ENCODE measurements at places on chromosomes 11 and 22. TPM values are rescaled to one million over a fixed set of nuclear protein-coding genes. Genes with fewer than 3 reads are reported as not detected.

DNA sequence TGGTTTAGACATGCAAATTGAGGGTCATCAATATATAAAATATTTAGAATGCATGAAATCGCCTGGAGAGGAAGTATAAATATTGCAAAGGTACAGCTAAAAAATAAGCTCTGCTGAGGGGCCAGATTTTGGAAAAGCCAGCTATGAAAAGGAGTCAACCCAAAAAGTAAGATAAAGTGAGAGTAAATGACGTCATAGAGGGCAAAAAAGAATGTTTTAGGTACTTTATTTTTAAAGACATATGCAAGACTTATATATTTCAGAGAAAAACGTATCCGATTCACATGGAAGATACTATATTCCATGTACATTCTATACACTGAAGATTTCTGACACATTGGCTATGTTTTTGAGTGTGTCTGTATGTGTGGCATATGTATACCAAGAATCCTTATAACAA is 13.6 kb downstream of the GRM5 start:
- no peak for DNase-seq

Gene PRODH
- polyA plus RNA-seq: 14.3 TPM

DNA sequence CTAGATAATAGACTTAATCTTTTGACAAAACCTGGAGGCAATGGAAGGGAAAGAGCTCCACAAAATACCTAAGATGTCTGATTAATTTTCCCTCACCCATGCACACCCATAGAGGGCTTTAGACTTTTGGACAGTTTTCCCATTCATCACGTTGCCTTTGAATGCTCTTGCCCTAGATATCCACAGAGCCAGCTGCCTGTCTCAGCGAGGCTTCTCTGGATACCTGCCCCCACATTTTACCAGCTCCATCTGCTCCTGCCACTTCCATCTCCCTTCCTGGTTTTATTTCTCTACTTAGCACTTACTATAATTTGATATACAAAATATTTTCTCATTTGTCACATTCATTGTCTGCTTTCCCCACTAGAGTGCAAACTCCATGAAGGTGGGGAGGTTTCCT is 136.8 kb downstream of the FDX1 start:
- DNase-seq: no peak

GRCh38 chr11:70569996-70570692 is 171.8 kb downstream of the CTTN start:
- no peak for DNase-seq

DNA sequence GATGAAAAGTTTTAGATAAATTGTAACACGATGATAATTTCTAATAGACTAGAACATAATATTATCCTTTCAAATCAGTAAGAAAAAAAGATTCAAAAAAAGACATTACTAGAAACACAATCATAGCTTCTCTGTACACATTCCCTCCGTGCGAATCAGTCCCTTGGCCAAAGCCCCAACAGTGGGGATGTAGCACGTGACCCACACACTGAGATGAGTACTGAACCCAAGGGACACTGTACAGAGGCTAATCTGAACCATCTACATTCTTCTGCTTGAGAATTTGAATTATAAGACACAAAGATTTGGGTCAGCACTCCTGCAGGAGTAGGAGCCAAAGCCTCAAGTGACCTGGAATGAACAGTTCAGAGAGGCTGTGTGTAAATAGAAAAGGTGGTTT is 353.7 kb downstream of the INSC start:
- no peak for DNase-seq

GRCh38 chr11:61023086-61023965 is 51.8 kb downstream of the CD6 start:
- DNase-seq: no peak

GRCh38 chr22:45238957-45239680 is 1.6 kb downstream of the KIAA0930 start:
- no peak for DNase-seq

- no peak for DNase-seq
Observed at GRCh38 chr11:62353841-62354240, 16.6 kb downstream of the ASRGL1 start.

DNA sequence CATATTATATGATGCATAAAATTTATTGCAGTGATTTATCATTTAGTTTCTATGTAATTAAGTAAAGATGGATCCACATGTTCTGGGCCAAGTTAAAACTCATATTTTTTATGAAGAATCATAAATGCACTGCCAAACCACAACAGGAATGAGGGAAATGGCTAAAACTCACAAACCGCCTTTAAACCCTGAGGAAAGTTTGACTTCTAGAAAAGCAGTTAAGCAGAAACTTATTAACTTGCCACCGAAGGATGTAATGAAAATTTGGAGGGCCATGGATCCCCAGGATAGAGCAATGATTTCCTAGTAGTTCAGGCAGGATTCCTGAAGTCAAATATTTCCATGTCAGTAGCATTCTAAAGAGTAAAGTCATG is 218.3 kb upstream of the CTSC start:
- no peak for DNase-seq

- no peak for DNase-seq
Observed at GRCh38 chr22:19419464-19420178, 11.9 kb downstream of the HIRA start.

Gene OSM
- polyA plus RNA-seq: not detected

Gene OR8G5
- polyA plus RNA-seq: not detected

Gene VPS51
- polyA plus RNA-seq: 114 TPM

Gene SYNGR1
- 6.6 TPM for polyA plus RNA-seq

DNA sequence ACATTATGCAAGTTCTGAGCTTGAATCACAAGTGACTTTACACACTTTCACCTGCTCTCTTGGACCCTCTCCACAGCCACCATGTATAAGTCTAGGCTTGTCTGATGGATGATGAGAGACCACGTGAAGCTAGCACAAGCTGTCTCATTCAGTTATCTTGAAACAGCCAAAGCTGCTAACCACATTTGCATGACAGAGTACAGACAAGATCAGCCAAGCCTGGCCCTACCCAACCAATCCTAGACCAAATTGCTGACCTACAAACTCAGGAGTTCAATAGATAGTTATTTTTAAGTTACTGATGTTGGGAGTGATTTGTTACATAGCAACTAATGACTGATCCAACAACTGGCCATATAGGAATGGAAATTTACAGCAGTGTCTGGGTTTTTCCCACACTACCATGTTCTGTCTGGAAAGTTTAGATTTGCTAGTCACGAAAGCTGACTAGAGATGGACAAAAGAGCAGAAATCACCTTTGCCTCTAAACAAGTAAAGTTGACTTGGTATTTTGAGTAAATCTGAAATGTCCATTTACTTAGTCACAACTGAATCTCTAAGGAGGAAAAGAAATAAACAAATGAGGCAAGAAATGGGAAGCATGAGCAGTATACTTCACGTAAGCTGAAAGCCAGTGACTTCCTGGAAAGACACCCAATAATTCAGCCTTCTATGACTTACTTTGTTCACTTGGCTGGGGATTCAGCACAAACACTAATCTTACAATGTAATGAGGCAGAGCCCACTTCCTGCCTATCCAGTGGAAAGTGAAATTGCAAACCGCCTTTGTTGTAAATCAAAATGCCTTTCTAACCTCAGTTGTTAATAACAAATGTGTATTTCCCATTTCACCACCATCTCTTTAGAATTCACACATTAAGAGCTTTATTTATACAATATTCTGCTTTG is 101.7 kb downstream of the FAM181B start:
- no peak for DNase-seq

- DNase-seq: peak; percentile 74
Observed at GRCh38 chr22:46576556-46577367, 39.3 kb upstream of the CELSR1 start.

DNA sequence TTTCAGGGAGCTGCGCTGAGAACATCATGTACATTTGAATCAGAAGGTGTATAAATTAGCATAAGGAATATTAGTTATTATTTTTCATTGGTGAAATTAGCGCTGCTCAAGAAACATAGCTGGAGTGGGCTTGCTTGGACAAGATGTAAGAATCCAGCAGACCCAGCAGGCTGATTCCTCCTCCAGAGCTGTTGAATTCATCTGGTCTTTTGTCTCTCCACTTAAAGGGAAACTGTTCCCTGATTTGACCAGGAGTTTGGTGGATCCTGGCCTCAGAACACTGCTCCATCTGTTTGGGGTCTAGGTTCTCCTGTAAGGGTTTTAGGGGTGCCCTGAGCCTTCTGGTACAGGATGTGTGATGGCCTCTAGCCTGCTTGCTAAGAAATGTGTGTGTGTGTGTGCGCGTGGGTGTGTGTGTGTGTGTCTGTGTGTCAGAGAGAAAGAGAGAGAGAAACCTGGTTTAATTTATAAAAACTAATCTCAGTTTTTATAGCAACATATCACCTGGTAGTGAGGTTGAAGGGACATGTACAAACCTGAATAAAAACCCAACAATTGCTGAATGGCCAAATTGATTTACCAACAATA is 8.3 kb upstream of the SORL1 start:
- no peak for DNase-seq

Gene RAB36
- polyA plus RNA-seq: 0.27 TPM

GRCh38 chr22:29877620-29878019 is 5.4 kb upstream of the MTMR3 start:
- no peak for DNase-seq

GRCh38 chr11:19511413-19512183 is 201.0 kb upstream of the NAV2 start:
- no peak for DNase-seq

DNA sequence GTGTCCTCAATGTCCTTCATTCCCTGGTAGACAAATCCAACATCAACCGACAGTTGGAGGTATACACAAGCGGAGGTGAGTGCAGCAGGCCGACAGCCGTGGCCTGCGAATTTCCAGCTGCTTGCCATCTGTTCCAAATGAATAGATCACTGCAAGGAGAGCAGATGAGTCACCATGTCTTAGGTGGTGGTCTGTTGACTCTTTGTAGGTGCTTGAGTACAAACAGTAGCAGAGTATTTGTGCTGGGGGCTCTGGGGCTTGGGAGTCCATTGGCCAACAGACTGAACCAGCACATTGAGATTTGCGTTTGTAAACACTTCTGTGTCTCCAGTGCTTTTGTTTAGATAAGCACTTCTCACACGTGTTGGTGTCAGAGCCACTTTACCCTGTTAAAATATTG is 21.1 kb downstream of the EIF3L start:
- DNase-seq: no peak

DNA sequence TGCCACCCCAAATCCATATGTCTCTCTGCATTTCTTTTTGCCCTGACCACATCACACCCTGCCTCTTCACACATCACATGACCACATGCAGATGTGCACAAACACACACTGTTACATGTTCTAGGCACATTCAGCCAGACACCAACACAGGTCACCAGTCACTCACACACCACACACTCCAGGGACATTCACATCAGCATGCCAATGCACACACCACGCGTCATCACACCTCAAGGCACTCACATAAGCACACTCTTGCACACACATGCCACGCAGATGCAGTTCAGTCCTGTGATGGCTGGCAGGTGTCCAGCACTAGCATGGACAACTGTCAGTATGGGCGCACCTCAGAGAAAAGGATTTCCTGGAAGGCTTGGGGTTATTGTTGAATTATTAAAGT is 77.0 kb upstream of the MYOD1 start:
- no peak for DNase-seq

Gene DMC1
- polyA plus RNA-seq: not detected

Gene CBLIF
- 0.13 TPM for polyA plus RNA-seq

GRCh38 chr11:77075425-77075905 is 8.7 kb downstream of the CAPN5 start:
- DNase-seq: peak; percentile 90

DNA sequence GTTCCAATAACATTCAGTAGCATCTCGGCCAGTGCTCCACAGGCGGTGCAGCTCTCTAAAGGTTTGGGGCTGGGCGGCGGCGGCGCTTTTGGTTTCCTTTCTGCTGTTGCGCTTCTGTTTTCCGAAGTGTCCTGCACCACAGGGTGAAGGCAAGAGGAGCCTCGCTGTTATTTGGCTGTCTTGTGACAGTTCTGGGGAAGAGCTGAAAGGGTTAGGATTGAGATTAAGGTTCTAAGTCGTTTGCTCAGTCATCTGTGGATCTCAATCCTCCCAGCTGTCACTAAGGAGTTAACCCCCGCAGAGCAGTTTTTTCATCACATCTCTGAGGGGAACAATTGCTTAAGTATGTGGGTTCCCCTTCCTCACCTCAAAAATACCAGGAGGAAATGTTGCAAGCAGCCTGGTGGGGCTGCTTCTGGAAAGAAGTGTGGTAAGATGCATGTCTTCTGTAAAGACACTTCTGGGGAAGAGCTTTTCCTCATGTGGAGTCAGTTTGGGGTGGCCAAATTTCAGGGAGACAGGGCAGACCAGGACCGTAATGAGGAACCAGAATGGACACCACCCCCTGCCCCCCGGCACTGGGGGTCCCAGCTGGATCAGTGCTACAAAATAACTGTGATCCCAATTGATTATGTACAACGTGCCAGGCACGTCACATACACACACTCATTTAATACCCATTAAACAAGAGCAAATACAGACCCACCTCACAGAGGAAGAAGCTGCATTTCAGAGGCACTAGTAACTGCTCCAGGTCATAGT is 14.2 kb downstream of the TMEM121B start:
- DNase-seq: no peak

Gene KCNJ11
- polyA plus RNA-seq: not detected

- no peak for DNase-seq
Observed at GRCh38 chr11:109970516-109971183, 122.5 kb upstream of the ZC3H12C start.

DNA sequence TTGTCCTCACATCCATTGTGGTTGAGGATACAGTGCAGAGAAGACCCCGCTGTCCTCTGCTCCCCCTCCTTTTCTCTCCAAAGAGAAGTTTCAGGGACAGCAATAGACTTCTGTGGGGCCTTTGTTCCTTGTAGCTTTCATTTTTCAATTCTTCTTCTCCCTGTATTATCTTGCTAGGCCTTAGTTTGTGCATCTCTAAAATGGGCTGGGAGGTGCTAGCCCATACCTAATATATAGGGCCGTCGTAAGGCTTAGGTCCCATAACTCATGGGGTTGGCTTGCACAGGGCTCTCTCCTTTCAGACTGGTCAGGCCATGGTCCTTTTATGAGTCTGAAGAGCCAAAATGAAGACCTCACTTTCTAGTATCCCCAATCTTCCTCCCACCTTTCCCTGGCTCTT is 33.0 kb downstream of the ZBTB16 start:
- no peak for DNase-seq

- DNase-seq: peak; percentile 30
Observed at GRCh38 chr11:492427-493226, 14.4 kb downstream of the RNH1 start.

Gene COX8A
- 1,395 TPM for polyA plus RNA-seq

Gene NLRP6
- 81.5 TPM for polyA plus RNA-seq

Gene MMP8
- 0.18 TPM for polyA plus RNA-seq

Gene ADM2
- 3.5 TPM for polyA plus RNA-seq

DNA sequence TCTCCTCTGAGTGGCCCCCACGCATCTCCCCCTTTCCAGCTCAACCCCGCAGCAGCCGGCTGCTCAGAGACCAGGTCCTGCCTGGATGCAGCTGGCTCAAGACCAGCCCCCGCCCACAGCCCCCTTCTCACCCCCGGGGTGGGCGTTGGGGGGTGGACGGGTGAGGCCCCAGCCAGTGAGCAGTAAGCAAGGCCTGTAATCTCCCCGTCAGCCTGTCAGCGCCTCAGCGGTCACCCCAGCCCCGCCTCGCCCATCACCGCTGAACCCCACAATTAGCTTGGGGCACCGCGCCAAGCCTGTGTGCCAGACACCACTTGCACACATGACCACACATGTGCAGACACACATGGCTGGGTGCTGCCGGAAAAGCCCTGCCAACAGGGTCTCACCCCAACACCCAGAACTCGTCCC is 5.9 kb downstream of the PLXNB2 start:
- peak; percentile 47 for DNase-seq

GRCh38 chr11:67614730-67615714 is 8.3 kb downstream of the NDUFV1 start:
- DNase-seq: peak; percentile 59
